Natural killer cell treated with Interleukin-12 subunit alpha and Interleukin-12 subunit beta and Interleukin-15 and Interleukin-18, amount 100 ng/mL, for 72 hours (primary cell): ENCODE measurements at places on chromosomes 5 and 9. TPM values are rescaled to one million over a fixed set of nuclear protein-coding genes. Genes with fewer than 3 reads are reported as not detected.

- no peaks in the 10 kb centered on the region for H3K27me3 ChIP-seq
- H3K4me3 ChIP-seq: no peak overlapping the region
- H3K4me1 ChIP-seq: peaks cover 27% of the 10 kb centered on the region
- H3K27ac ChIP-seq: no peak overlapping the region
- no peak for DNase-seq
- H3K36me3 ChIP-seq: peaks cover 28% of the 10 kb centered on the region
These were observed 19.8 kb downstream of the CERT1 start for GRCh38 chr5:75491621-75492020.

GRCh38 chr5:176542135-176542595 lies 5.0 kb upstream of the RNF44 start:
- no peaks in the 10 kb centered on the region for H3K27me3 ChIP-seq
- H3K4me1 ChIP-seq: peaks cover 46% of the 10 kb centered on the region
- H3K36me3 ChIP-seq: no peaks in the 10 kb centered on the region
- peak; percentile 60 for DNase-seq
- H3K27ac ChIP-seq: peak overlapping the region; percentile 91

DNA sequence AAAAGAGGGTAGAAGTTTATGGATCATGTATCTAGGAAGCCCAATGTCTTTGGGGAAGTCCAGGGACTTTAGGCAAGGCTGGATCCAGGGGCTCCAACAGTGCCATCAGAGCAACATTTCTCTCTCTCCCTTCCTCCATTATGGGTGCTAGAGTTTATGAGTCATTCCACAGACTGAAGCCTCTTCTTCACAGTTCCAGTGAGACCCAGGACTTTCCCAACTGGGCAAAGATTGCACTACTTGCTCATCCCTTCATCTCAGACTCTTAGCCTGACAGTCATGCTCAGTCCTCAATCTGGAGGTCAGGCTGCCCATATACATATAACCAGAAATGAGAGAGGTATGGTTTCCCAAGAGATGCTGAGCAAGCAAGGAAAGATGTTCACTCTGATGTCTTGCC lies 110.7 kb downstream of the FEM1C start:
- DNase-seq: no peak
- no peak overlapping the region for H3K4me3 ChIP-seq
- peaks cover 12% of the 10 kb centered on the region for H3K27me3 ChIP-seq
- no peaks in the 10 kb centered on the region for H3K36me3 ChIP-seq
- no peaks in the 10 kb centered on the region for H3K4me1 ChIP-seq

DNA sequence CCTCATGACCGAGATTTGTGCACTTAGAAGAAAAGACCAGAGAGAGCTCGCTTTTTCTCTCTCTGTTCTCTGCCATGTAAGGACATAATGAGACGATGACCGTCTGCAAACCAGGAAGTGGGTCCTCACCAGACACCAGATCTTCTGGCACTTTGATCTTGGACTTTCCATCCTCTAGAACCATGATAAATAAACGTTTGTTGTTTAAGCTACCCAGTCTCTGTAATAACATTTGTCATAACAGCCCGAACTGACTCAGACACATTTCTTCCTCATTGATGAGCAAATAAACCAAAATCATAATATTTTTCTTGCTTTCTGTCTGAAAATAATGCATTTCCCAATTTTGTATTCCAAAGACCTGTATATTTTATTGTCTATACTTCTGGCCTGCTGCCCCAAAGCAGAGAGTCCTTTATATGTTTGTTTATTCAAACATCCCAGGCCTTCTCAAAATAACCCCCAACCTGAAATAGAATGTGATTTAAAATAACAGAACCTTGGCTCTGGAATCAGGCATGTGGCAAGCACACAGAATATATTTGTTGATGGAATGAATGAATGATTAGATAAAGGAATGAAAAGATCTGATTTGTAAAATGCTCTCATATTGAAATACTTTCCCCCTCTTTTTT lies 396.5 kb downstream of the ADGRV1 start:
- DNase-seq: no peak
- H3K4me3 ChIP-seq: no peak overlapping the region
- H3K4me1 ChIP-seq: no peaks in the 10 kb centered on the region
- no peak overlapping the region for H3K27ac ChIP-seq

- H3K4me1 ChIP-seq: no peaks in the 10 kb centered on the region
- H3K27me3 ChIP-seq: no peaks in the 10 kb centered on the region
- no peak for DNase-seq
- no peak overlapping the region for H3K4me3 ChIP-seq
These were observed 24.0 kb downstream of the TRIP13 start for GRCh38 chr5:916441-917293.

- H3K27me3 ChIP-seq: no peaks in the 10 kb centered on the region
- H3K4me3 ChIP-seq: no peak overlapping the region
- no peak for DNase-seq
- H3K4me1 ChIP-seq: no peaks in the 10 kb centered on the region
- H3K27ac ChIP-seq: no peak overlapping the region
These were observed 199.6 kb downstream of the SYK start for GRCh38 chr9:91001146-91001611.

DNA sequence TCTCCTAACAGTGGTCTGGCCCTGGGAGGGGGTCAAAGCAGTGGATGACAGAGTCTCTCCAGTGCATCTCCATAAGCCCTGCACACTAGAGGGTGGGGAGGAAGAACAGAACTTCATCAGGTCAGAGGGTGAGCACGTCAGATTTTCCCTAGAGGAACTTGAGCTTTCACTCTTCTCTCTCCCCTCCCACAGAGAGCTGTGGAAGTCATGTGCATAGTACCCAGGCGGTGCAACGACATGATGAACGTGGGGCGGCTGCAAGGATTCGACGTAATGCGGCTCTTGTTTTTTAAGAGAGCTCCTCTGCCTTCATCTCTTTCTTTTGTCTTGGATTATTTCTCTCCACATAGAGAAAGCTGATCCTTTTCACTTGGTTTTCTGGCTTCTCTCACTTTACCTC lies 100.2 kb upstream of the OTULINL start:
- H3K4me1 ChIP-seq: no peaks in the 10 kb centered on the region
- DNase-seq: no peak
- peaks cover 6% of the 10 kb centered on the region for H3K36me3 ChIP-seq
- no peaks in the 10 kb centered on the region for H3K27me3 ChIP-seq

GRCh38 chr5:31192442-31192841 lies 1.0 kb upstream of the CDH6 start:
- peaks cover 3% of the 10 kb centered on the region for H3K4me1 ChIP-seq
- no peak overlapping the region for H3K4me3 ChIP-seq
- DNase-seq: no peak
- no peak overlapping the region for H3K27ac ChIP-seq
- H3K27me3 ChIP-seq: peaks cover 28% of the 10 kb centered on the region

DNA sequence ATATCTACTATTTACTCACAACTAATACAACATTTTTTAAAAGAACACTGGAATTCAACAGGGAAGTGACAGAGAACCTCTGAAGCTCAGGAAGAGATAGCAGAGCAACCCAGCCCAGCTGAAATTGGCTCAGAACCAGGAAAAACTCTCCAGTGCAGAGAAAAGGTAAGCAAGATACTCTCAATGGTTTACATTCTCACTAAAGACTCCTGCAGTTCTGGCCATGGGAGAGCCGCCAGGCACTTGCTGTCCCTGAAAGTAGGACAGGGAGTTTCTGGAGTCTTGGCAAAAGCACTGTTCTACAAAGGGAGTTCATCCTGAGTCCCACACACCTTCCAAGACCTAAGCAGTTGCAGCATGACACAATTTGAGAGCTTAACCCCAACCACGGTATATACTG lies 330.8 kb downstream of the TRIM36 start:
- H3K36me3 ChIP-seq: no peaks in the 10 kb centered on the region
- H3K27ac ChIP-seq: no peak overlapping the region
- H3K4me1 ChIP-seq: no peaks in the 10 kb centered on the region

- H3K4me1 ChIP-seq: no peaks in the 10 kb centered on the region
- H3K27me3 ChIP-seq: peaks cover 2% of the 10 kb centered on the region
- DNase-seq: no peak
- H3K36me3 ChIP-seq: no peaks in the 10 kb centered on the region
- H3K27ac ChIP-seq: no peak overlapping the region
These were observed 835.6 kb upstream of the GRAMD2B start for GRCh38 chr5:125587631-125588030.

DNA sequence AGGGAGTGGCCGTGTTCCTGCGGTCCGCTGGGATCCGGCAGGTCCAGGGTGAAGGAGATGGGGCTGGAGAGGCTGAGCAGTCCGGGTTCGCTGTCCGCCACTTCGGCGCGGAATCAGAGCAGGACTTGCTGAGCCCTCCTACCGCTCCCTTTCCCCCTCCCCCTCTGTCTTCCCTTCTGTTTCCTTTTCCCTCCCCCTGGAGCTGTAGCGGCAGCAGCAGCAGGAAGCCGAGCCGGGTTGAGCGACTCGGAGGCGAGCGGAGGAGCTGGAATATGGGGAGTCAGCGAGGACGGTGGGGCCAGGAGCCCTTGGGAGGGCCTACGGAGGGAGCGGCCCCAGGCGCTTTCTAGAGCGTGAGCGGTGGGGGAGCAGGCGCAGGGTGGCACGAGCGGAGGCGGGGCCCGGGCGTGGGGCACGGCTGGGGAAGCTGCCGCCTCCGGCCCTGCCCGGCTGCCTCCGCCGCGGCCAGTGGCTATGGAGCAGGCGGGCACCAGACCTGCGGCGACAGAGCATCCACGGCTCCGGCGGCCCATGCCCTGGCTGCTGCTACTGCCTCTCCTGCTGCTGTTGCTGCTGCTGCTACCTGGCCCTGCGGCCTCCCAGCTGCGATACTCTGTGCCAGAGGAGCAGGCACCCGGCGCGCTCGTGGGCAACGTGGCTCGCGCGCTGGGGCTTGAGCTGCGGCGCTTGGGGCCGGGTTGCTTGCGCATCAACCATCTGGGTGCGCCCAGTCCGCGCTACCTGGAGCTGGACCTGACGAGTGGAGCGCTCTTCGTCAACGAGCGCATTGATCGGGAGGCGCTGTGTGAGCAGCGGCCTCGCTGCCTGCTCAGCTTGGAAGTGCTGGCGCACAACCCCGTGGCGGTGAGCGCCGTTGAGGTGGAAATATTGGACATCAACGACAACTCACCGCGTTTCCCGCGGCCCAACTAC lies at the start of gene PCDHAC2:
TSS of gene PCDHAC2 (plus strand) at position 184 of the 933 bp plus-strand sequence. CDS start at position 475, 291 bp downstream.
- H3K36me3 ChIP-seq: no peaks in the 10 kb centered on the region
- no peak within 1 kb of the TSS for H3K4me3 ChIP-seq
- H3K27ac ChIP-seq: no peak within 1 kb of the TSS
- no peak for DNase-seq
- H3K27me3 ChIP-seq: peaks cover 11% of the 10 kb centered on the region
- H3K4me1 ChIP-seq: no peaks in the 10 kb centered on the region

- H3K4me1 ChIP-seq: no peaks in the 10 kb centered on the region
- DNase-seq: no peak
- no peaks in the 10 kb centered on the region for H3K36me3 ChIP-seq
- H3K27ac ChIP-seq: no peak overlapping the region
These were observed 52.1 kb downstream of the PPARGC1B start for GRCh38 chr5:149782018-149782894.

DNA sequence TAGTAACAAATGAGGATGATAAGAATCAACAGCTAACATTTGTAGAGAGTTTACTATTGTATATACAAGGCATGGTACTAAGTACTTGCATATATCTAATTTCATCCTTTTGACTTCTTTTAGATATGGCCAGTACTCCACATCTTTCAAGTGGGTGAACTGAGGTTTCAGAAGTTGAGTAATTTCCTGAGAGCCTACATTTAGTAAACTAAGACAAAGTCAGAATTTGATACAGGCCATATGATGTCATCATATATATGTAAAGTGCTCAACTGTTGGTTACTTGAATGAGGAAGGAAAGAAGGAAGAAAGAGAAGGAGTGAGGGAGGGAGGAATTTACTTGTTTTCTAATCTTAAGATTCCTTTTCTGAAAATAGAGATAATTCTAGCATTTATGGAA lies 52.8 kb downstream of the GRIA1 start:
- no peaks in the 10 kb centered on the region for H3K4me1 ChIP-seq
- H3K4me3 ChIP-seq: no peak overlapping the region
- no peak overlapping the region for H3K27ac ChIP-seq
- DNase-seq: no peak
- no peaks in the 10 kb centered on the region for H3K36me3 ChIP-seq

DNA sequence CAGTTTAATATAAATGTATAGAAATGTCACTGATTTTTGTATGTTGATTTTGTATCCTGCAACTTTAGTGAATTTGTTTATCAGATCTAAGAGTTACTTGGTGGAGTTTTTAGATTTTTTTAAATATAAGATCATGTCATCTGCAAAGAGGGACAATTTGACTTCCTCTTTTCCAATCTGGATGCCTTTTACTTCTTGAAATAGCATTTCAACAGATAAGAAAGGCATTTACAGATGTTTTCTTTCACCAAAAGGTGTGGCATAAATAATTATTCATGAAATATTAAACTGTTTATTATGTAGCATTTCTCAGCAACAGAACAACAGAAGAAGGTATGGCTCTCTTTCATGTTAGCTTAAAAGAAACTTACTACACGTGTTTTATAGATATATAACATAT lies 34.9 kb upstream of the NIPBL start:
- no peak overlapping the region for H3K27ac ChIP-seq
- H3K27me3 ChIP-seq: peaks cover 63% of the 10 kb centered on the region
- H3K4me3 ChIP-seq: no peak overlapping the region
- no peaks in the 10 kb centered on the region for H3K4me1 ChIP-seq
- H3K36me3 ChIP-seq: peaks cover 5% of the 10 kb centered on the region

DNA sequence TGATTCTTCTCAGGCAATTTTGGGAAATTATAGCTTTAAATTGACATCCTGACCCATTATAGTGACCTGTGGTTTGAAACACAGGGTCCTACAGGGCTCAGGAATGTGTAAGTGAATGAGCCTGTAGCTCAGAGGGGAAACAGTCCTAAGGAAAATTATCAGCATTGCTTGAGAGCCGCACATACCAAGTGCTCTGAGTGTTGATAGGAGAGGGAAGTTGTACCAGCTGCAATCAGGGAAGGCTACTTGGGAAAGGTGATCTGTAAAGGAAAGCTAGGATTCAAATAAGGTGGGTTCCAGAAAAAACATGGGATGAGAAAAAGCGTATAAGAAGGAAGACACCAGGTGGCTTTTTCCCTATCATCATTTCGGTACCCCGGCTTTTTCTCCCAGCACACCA lies 4.4 kb upstream of the SLC25A51 start:
- H3K27ac ChIP-seq: peak overlapping the region; percentile 4
- no peak overlapping the region for H3K4me3 ChIP-seq
- DNase-seq: no peak
- peaks cover 16% of the 10 kb centered on the region for H3K4me1 ChIP-seq

GRCh38 chr9:1018121-1018520 lies 32.0 kb upstream of the DMRT2 start:
- DNase-seq: no peak
- no peaks in the 10 kb centered on the region for H3K4me1 ChIP-seq
- no peak overlapping the region for H3K4me3 ChIP-seq
- H3K36me3 ChIP-seq: no peaks in the 10 kb centered on the region

The IL3 gene
- 0.36 TPM for total RNA-seq

The PCDHGA7 gene
- total RNA-seq: 0.25 TPM

The FYB1 gene
- 71.9 TPM for total RNA-seq

The LIFR gene
- not detected for total RNA-seq

The EGFLAM gene
- not detected for total RNA-seq

The ORM2 gene
- not detected for total RNA-seq

The WWC1 gene
- total RNA-seq: not detected

The FAM200C gene
- 0.78 TPM for total RNA-seq

The PCDHA11 gene
- total RNA-seq: not detected

The GPR150 gene
- total RNA-seq: 0.21 TPM

The TCF7 gene
- 6.1 TPM for total RNA-seq

The ANKRD34B gene
- total RNA-seq: not detected

The ARID3C gene
- 0.31 TPM for total RNA-seq

The ANKS6 gene
- total RNA-seq: 18.5 TPM

The ADGRD2 gene
- not detected for total RNA-seq
